Tongue (tissue), 3 donors: ENCODE measurements at places on chromosomes 2 and 18.
A peak's percentile ranks its signal among the peaks of the same experiment; 100 is the strongest.

GRCh38 chr2:222907790-222908441 is 47.1 kb downstream of the ACSL3 start:
- DNase-seq: no peak

- no peak for DNase-seq
Observed at GRCh38 chr2:229090225-229090624, 180.9 kb downstream of the PID1 start.

DNA sequence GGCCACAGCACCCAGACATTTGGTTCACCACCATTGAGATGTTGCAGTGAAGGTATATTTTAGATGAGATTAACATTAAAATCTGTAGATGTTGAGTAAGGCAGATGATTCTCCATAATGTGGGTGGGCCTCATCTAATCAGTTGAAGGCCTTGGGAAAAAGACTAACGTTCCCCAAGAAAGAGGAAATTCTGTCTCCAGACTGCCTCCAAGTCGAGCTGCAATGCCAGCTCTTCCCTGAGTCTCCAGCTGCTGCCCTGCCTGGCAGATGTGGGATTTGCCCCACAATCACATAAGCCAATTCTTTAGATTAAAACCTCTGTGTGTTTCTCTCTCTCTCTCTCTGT is 101.9 kb downstream of the PDCL3 start:
- no peak for DNase-seq

GRCh38 chr18:26422472-26423162 is 125.7 kb downstream of the KCTD1 start:
- DNase-seq: no peak

DNA sequence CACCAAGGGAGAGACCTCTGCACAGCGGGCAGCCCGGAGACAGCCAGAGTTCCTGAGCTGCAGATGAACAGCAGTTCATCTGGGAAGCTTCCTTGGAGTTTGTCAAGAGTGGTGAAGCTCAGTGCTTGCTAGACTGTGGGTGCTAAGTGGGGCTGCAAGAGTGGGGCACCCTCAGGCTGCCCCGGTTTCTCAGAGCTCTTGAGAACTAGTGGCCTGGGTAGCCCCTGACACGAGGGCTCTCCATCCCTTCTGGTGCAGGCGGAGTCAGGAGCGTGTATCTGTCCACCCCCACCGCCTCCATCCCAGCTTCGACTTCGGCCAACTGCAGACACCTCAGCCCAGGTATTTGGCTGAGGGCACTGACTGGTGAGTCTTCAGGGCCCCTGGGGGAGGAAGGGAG is 222.0 kb downstream of the LOXHD1 start:
- DNase-seq: no peak

DNA sequence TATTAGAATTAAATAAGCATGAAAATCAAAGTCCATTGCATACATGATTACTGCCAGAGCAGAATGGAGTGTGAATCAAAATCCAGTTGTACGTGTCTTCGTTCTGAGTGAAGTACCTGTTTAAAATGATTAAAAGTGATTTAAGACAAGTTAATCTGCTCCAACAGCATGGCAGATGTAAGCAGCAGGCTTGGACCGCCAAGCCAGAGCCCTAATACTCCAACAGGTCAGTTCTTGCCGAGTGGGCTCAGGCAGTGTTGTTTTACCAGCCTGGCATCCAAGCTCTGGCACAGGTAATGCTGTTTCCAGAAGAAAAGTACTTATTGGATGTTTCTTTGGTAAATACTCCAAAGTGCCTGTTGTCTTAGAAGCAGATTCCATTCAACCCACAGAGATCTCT is 171.4 kb upstream of the EPAS1 start:
- no peak for DNase-seq

- DNase-seq: no peak
Observed at GRCh38 chr18:4842751-4843150, 354.3 kb downstream of the AKAIN1 start.

DNA sequence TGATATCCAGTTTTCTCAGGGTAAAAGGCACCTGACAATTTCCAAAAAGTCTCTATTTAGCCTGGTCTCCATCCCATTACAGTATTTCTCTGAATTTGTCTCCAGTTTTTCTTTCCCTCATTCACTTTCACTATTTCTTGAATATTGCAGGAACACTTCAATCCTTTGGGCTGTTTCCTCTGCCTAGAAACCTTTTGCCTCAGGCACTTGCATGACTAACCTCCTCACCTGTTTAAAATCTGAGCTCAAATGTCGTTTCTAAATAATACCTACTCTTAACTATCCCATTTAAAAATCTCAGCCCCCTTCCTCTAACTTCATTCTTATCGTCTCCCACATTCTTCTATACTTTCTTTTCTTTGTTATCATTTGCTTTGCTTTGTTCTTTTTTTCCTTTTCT is 9.0 kb downstream of the SCN2A start:
- no peak for DNase-seq

GRCh38 chr18:48997985-48998831 is 47.4 kb upstream of the SMAD7 start:
- DNase-seq: peak; percentile 80

GRCh38 chr2:129605646-129606045 is 373.8 kb upstream of the RAB6C start:
- DNase-seq: peak; percentile 51

- no peak for DNase-seq
Observed at GRCh38 chr2:240929364-240930095, 23.4 kb downstream of the CROCC2 start.

DNA sequence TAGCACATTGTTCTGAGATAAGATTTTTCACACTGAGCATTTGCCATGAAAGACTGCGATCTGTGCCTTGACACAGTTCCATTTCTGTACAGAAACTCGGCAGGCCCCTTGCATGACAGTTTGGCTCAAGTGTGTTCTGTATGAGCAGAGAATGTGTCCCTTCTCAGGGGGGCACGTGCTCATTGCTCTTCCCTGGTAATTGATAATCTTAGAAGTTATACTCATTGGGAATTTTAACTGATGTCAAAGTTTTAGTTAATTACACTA is 171.3 kb downstream of the PTGR3 start:
- DNase-seq: no peak

- peak; percentile 43 for DNase-seq
Observed at GRCh38 chr2:27489118-27489497, 435 bp downstream of the IFT172 start.

DNA sequence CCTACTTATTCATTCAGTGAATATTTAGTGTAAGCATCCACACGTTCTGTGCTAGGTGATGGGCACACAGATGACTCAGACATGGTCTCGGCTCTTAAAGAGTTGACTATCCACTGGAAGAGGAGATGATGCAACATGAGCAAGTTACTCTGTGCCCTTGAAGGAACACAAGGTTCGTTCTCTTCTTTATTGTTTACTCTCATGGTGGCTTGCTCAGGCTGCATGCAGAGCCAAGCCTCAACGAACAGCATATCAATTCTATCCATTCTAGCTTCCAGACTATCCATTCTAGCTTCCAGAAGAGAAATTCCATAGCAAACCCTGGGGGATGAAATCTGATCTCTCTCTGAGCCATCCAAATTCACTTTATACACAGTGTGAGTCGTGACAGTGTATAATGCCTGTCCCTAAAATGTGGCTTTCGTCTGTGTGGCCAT is 68.1 kb upstream of the CTAGE1 start:
- no peak for DNase-seq

GRCh38 chr2:72579591-72580180 is 246.1 kb downstream of the EXOC6B start:
- DNase-seq: peak; percentile 68

- no peak for DNase-seq
Observed at GRCh38 chr2:20567159-20567925, 83.6 kb downstream of the HS1BP3 start.

- DNase-seq: no peak
Observed at GRCh38 chr2:146893500-146894041, 951.3 kb upstream of the ACVR2A start.

GRCh38 chr2:176496761-176497160 is 227.5 kb downstream of the MTX2 start:
- no peak for DNase-seq

DNA sequence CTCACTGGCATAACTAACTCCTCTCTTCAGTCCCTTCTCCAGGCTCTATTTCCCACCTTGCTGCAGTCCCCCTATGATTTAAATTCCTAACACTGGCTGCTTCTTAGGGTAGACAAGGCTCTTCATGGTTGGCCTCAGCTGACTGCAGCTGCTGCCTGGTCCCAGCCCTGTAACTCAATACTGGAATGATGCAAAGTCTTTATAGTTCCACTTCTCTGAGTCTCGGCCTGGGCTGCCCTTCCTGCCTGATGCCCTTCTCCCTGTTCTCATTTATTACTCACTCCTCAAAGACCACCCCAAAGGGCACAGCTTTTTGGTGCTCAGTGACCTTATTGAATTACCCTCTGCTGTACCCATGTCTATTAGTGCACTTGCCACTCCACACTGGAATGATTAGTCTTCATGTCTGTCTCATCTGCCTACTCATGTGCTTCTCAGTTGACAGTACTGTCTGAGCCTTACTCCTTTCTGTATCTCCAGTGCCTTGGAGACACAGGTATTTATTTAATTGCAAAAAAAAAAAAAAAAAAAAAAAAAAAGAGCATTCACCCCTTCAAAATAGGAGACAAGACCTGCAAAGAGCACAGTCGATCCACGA is 199.4 kb upstream of the REV1 start:
- peak; percentile 91 for DNase-seq

- peak; percentile 39 for DNase-seq
Observed at GRCh38 chr2:85134896-85135659, 1.9 kb downstream of the TCF7L1 start.

- DNase-seq: no peak
Observed at GRCh38 chr2:39175026-39175812, 54.4 kb upstream of the SOS1 start.

DNA sequence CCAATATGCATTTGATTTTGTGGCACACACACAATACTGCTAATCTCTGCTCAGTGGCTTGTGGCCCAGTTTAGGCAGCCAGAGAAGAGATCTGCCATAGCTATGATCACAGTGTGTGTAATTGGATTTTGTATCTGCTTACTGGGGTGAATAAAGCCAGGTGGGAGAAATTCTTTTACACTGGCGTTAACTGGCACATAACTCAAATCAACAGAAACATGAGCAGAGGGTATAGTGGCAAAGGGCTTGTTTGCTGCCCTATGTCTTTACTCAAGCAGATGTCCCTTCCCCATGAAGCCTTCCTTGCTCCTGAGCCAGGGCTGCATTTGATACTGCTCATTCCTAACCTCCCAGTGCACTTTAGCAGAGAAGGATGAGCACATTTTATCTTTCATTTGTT is 28.5 kb downstream of the STON1 start:
- peak; percentile 45 for DNase-seq

- no peak for DNase-seq
Observed at GRCh38 chr2:175039490-175039889, 34.3 kb upstream of the CHN1 start.

- peak; percentile 80 for DNase-seq
Observed at GRCh38 chr2:207624185-207625013, 795 bp downstream of the METTL21A start.

DNA sequence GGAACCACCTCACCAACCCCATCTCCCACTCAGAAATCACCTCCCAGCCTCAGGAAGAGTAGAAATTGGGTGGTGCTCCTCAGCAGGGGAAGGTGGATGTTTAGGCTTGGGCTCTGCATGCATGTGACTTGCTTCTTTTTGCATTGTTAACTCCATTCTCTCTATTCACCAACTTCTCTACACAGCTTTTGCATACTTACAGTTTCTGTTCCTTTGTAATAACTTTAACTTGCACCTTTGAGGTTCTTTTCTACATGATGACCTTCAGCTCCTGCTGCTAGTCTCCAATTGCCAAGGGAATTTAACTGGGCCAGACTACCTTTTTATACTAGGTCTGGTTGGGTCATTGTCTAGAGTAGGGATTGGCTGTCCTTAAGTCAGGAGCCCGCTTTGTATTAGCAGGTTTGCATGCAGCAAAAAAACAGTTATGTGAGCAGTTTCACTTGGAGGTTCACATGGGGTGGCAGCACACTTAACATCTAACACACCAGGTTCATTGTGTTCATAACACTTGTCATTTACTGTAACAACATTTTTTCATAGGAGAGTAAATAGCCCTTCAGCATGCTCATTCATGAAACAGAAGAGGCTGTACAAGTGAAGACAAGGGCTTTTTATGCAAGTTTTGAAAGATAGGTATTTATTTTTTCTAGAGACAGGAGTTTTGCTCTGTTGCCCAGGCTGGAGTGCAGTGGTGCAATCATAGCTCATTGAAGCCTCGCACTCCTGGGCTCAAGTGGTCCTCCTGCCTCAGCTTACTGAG is 12.0 kb downstream of the MRPL35 start:
- DNase-seq: no peak

GRCh38 chr2:88452980-88453582 is 588 bp upstream of the FOXI3 start:
- peak; percentile 61 for DNase-seq

DNA sequence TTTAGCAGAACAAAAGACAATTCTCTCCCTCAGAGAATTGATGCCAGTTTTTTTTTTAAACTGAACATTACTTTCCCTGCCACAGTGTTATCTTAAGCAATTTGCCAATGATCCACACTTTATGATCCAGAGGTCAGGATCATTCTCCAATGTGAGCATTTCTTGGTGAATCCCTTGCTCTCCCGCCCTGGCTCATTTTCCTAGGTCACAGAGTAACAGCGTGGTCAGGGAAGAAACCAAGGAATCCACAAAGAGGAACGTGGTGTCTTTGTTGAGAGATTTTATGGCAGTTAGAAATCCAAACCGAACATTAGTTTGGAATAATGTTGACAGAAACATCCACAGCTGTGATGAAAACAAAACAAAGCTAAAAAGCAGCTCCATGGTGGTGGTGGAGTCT is 250.3 kb downstream of the TTC32 start:
- DNase-seq: no peak

DNA sequence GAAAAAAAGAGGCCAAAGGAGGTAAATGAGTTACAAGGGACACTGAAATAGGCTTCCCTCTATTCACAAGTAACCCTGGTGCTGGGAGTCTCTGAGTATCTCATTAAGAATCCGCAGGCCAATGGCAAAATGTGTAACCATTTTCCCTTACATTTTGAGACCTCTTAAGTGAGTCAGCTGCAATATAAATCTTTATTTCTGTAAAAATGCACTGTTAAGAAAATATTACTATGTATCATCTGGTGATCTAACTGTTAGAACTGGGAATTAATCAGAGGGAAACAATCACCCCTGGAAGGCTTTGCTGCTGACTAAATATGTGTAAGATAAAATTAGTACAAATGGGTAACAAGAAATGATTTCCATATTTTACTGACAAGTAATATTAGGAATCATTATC is 483.1 kb upstream of the CHST9 start:
- no peak for DNase-seq
